Activated naive CD4-positive, alpha-beta T cell treated with anti-CD3 and anti-CD28 coated beads, Interleukin-2, amount 10 ng/mL, durations not matched to agents 7 days and 5 days (primary cell): ENCODE measurements at places on chromosomes 5 and 9.

- no peak for DNase-seq
Measured at GRCh38 chr5:148386041-148386440, 2.3 kb downstream of the FBXO38 start.

DNA sequence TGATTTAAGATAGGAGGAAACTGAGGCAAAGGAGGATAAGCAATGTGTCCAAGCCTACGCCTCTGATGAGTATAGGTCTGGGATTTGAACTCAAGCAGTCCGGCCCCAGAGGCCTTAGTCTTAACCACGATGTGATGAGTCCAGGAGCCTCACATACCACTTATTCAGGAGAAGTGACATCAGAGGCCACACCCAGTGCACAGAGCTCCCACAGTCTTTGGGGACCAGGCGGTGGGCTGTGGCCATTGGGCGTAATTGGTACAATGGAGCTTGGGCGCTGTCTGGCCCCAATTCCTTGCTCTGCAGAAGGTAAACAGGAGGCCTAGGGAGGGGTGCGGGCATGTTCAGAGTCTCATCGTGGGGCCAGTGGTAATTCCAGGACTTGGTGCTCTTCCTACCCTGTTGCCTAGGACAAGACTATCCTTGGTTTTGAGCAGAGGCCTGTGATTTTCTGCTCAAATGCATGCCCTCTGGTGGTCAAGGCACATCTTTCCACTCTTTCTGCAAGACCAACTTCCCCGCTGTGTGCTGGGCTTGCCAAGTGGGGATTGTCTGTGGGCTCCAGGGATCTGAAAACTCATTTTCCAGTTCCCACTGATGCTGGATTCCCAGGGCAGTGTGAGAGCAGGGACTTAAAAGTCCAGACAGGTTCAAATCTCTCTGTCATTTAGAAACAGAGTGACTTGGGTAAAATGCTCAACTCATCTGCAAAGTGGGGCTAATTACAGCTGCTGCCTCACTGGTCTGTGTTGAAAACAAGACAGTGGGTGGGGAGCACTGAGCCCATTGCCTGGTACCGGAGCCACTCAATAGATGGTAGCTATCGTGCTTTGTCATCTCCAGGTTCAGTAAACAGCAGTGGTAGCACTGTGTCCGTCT, 15.8 kb downstream of the NDST1 start:
- DNase-seq = peak; percentile 40

- DNase-seq = no peak
Measured at GRCh38 chr9:91043056-91043810, 241.6 kb downstream of the SYK start.

DNA sequence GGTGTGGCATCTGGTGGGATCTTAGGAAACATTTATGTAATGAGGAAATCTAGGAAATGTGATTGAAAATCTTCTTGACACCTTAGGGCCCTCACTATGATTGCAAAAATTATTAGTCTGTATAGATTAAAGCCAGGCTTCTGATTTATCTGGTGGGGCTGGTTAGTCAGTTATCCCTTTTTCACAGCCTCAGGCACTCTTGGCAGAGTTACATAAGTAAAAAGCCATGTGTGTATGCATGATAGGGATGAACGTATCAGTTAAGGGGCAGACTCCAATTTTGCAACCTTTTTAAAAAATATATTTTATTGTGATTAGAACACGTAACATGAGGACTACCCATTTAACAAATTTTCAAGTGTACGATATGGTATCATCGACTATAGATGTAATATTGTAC, 30.6 kb upstream of the RAB14 start:
- no peak for DNase-seq

GRCh38 chr5:179772351-179772750, 21.4 kb upstream of the LTC4S start:
- no peak for DNase-seq

GRCh38 chr5:100551183-100551582, 16.0 kb downstream of the FAM174A start:
- no peak for DNase-seq
